Jurkat, Clone E6-1 (cell line): ENCODE measurements at places on chromosomes 2 and 18.

- no peak for DNase-seq
Observed at GRCh38 chr2:38057651-38058410, 18.1 kb downstream of the CYP1B1 start.

DNA sequence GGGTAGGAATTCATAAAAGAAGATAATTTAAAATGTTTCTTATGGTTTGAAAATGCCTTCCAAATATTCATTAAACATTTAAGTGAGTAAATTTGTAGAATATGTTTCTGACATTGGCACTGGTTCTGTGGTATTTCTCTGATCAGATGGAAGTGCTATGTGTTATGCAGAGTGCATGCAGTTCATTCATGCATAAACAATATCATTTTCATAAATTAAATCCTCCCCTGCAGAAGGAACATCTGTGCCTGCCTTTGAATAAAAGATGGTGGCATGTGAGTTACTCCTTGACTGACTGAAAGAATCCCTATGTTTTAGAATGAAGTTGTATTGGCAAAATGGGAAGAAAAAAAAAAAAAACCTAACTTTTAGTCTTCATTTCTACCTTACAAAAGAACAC, 5.9 kb downstream of the NEUROD1 start:
- no peak for DNase-seq

- DNase-seq = no peak
Observed at GRCh38 chr2:186065491-186065890, 326.9 kb downstream of the FSIP2 start.

DNA sequence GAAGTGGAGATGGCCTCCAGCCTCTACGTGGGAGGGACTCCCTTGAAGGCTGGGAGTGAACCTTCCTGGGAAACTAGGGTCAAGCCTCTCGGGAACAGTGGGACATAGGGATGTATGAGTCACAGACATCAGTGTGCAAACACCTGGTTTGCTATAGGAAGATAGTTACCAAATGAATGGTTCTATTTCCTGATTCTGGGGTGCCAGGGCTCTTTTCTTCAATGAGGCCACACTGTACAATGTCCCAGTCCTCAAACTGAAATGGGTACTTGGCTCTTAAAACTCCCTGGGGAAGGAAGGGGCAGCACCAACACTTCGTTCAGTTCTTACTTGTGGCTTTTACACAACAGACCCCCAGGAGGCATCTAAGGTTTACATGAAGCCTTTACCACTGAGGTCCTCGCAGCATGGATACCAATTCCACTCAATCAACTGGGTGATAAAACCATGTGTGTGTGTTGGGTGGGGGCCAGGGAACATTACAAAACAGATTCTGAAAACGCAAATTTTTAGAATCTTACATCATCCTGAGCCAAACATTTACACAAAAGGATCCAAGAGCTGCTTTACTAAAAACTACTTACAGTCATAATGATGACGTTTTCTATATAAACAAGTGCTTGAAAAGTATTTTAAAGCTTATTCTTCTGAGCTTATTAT, 10.4 kb downstream of the ERFE start:
- no peak for DNase-seq

GRCh38 chr2:206218796-206219499, 55.5 kb upstream of the ZDBF2 start:
- DNase-seq = no peak

DNA sequence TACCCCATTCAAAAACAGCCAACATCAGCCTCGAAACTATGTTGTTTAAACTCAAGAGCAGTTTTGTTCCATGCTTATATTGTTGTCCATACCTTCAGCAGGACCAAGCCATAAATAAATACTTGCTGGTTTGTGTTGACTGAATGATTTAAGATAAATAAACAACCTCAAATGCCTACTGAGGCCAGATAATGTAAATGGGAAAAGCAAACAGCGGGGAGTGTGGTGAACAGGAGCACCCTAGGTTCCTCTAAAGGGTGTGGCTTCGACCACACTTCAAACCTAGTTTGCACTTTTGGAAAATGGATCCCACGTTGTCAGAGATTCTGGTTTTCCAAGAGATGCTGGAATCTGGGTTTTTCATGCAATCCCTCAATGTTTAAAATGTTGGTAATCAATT, 1.7 kb upstream of the PMAIP1 start:
- DNase-seq = no peak

DNA sequence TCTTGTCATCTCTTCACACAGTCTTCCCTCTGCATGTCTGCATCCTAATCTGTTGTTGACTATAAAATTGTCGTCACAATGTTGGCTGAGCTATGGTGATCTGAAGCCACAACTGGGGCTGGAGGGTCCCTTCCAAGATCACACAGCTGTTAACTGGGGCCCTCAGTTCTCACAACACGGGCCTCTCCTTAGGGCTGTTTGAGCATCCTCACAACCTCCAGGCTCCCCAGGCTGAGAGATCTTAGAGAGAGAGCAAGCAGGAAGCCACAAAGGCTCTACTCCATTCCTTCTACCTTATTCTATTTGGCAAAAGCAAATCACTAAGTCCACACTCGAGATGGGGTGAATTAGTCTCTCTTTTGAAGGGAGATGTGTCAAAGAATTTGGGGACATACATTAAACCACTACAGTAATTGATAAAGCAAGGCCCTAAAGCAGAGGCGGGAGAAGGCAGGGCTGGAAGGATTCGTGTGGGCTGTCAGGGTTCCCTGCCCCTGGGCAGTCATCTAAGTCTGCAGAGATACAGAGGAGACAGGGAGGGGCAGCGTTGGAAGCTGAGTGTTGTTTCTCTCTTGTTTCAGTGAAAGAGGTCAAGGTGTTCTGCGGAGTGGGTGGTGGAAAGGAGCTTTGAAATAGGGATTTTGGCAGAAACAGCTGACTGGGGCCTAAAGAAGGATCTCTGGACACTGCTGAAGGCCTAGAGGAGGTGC, 15.9 kb downstream of the MYO7B start:
- DNase-seq = no peak

- no peak for DNase-seq
Observed at GRCh38 chr2:197079832-197080555, 153.5 kb upstream of the PGAP1 start.

GRCh38 chr18:69127873-69128500, 272.7 kb upstream of the DOK6 start:
- no peak for DNase-seq

DNA sequence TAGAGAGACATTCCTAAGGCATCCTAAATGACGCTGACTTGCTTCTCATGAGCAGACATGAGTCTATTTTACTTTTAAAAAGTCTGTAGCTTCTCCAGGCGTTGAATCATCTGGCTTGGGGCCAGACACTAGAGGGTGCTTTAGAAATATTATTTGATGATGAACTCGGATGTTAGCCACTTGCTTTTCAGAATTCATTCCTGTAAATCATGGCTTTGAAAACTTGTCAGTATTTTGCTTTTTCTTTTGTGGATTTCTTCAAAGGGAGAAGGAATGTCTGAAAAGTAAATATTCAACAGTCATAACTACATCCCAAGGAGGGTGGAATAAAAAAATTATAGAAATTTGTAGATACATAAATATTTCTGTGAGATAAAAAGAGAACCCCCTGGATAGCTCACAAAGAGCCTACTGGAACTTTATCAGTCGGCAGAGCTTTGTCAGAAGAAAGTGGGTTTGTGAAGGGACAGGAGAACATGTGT, 370.8 kb downstream of the OSR1 start:
- DNase-seq = peak; percentile 3

DNA sequence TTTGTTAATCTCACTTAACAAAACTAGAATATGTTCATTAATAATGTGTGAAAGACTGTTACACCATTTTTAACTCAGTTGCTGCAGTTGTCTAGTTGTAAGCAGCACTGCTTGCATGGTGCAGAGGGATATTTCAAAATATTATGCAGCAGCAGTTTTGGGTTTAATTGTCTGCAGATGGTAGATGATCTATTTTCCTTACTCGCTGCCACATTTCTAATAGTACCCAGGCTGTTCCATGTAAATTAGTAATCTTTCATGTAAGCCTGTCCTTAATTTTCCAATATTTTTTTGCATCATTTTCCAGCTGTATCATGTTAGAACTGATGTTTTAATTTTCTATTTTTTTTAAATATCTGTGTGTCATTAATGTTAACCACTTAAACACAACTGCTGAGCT, 488.1 kb upstream of the RAB12 start:
- DNase-seq = no peak

- DNase-seq = peak; percentile 45
Observed at GRCh38 chr2:235692671-235693171, 198.9 kb downstream of the AGAP1 start.

- DNase-seq = no peak
Observed at GRCh38 chr18:228586-228985, 39.3 kb downstream of the THOC1 start.

GRCh38 chr2:172914341-172915008, 161.2 kb upstream of the MAP3K20 start:
- no peak for DNase-seq

- DNase-seq = no peak
Observed at GRCh38 chr2:239156516-239157265, 244.1 kb downstream of the HDAC4 start.

DNA sequence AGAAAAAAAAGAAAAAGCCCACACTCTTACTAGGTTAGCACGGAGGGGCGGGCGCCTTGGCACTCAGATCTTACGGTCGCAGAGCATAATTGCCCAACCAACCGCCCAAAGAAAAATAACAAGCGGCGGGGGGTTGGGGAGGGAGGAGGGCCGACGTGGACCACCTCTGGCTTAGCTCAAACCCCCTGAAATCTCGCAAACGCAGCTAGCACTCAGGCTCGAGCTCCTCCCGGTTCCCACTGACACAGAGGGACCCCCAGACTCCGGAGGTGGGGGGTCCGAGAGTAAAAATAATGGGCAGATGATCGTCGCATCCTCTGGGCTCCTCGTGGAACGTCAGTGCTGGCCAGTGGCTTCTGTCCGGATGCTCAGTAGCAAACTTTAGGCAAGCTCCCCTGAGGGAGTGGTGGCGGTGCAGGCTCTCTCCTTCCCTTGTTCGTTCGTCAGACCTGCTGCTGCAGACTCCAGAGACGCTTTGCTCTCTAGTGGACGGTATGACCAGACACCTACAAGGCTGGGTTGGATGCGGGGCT, 12.0 kb downstream of the CATIP start:
- no peak for DNase-seq

DNA sequence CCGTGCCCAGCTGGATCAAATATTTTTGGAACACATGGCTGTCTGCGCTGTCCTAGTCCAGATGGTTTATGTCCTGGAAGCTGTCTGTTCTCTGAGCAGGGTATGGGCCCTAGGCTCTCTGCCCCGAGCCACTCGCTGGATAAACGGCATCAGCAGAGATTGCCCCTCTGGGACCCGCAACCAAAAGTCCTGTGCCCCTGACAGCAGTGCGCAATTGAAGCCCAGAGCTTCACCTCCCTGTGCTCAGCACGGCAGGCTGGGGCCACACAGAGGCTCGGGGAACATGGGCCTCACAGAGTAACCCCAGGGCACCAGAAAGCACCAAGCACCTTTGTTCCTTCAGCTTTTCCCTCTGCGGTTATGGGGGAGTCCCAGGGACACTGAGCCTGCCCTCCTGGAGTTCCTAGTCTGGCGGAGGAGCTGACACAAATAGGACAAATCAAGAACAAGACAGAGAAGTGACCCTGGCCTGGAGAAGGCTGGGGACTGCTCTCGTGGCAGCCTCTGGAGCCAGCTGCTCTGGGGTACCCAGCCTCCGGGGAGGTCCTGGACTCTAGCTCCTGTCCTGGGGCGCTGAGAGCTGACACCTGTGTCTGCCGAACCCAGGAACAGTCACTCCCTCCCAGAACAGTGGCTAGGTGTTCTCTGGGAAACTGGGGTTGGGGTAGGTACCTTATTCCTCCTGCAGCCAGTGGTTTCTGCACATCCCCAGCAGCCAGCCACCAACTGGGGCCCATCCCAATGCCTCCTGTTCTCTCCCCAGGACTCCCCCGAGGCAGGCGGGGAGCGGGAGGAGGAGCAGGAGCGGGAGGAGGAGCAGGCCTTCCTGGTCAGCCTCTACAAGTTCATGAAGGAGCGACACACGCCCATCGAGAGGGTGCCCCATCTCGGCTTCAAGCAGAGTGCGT, 12.3 kb downstream of the ARID5A start:
- no peak for DNase-seq

GRCh38 chr2:160555420-160556071, 61.9 kb upstream of the RBMS1 start:
- no peak for DNase-seq

DNA sequence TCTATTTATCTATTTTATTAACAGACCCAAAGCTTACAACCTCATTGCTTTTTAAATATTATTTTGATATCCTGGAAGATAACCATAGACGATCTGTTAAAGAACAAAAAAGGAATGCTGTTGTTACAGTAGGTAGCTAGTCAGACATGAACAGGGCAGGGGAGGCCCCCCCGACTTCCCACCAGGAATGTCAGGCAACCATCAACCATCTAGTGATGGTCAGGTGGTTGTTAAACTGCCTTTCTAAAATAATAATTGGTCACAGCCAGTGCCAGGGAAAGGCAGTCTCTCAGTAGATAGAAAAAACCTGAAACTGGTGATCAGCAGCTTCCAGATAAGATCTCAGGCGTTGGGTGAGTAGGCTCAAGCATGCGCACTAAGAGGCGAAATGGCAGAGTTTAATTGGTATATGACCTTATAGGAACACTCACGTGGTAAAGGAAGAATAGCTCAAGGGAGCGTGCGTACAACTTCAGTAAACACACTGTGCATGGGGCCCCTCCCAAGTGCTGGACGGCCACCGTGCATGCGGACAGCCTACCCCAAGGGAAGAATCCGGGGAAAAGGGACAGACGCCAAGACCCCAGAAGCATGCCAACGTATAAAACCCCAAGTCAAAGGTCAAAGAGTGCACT, 32.5 kb upstream of the CCL20 start:
- no peak for DNase-seq

GRCh38 chr2:238716171-238716570, 131.7 kb upstream of the TWIST2 start:
- no peak for DNase-seq

GRCh38 chr18:22409445-22409844, 8.3 kb downstream of the CTAGE1 start:
- DNase-seq = no peak

- peak; percentile 12 for DNase-seq
Observed at GRCh38 chr2:61367177-61367576, 103.7 kb downstream of the USP34 start.

GRCh38 chr2:151729837-151730236, 4.4 kb downstream of the NEB start:
- DNase-seq = no peak
